ENCODE measurements at places on chromosomes 4 and X. TPM values are rescaled to one million over a fixed set of nuclear protein-coding genes. Genes with fewer than 3 reads are reported as not detected.

- peaks cover 10% of the 10 kb centered on the region for H3K4me1 ChIP-seq
- peak overlapping the region; percentile 76 for H3K27ac ChIP-seq
- no peaks in the 10 kb centered on the region for H3K36me3 ChIP-seq
- DNase-seq = no peak
- peaks cover 3% of the 10 kb centered on the region for H3K27me3 ChIP-seq
Measured at GRCh38 chr4:164538097-164538496, 215.8 kb upstream of the SMIM31 start.

DNA sequence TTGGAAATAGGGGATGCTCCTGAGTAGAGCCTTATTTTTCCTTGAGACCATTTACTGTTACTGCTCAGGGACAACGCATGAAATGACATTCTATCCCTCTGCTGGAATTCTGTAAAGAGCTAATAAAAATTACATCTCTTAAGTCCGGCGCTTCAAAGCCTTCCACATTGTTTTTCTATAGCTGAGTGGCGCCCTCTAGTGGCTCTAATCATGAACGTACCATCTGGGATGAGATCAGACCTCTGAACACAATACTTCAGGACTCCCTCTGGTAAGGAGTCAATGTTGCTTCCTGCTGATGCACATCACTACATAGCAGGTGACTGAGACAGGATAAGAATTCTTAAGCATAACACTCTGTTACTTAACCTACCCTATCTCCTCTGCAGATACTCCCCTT lies 6.0 kb downstream of the HMGN5 start:
- H3K36me3 ChIP-seq = no peaks in the 10 kb centered on the region
- no peaks in the 10 kb centered on the region for H3K27me3 ChIP-seq
- H3K4me1 ChIP-seq = no peaks in the 10 kb centered on the region
- H3K27ac ChIP-seq = no peak overlapping the region

DNA sequence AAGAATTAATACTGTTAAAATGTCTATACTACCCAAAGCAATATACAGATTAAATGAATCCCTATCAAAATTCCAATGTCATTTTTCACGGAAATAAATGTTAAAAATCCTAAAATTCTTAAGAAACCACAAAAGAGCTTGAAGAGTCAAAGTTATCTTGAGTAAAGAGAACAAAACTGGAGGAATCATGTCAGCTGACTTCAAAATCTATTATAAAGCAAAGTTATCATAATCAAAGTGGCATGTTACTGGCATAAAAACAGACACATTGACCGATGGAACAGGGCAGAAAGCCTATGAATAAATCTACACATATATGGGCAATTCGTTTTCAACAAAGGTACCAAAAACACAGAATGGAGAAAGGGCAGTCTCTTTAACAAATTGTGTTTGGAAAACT lies 579.0 kb downstream of the INPP4B start:
- DNase-seq = no peak
- H3K4me3 ChIP-seq = no peak overlapping the region
- H3K27ac ChIP-seq = no peak overlapping the region

- DNase-seq = no peak
- no peak overlapping the region for H3K4me3 ChIP-seq
- H3K4me1 ChIP-seq = no peaks in the 10 kb centered on the region
- H3K36me3 ChIP-seq = no peaks in the 10 kb centered on the region
- H3K27ac ChIP-seq = no peak overlapping the region
- no peaks in the 10 kb centered on the region for H3K27me3 ChIP-seq
Measured at GRCh38 chrX:74636749-74637314, 22.4 kb upstream of the RLIM start.

GRCh38 chrX:12657881-12658280 lies 133.3 kb upstream of the PRPS2 start:
- H3K27me3 ChIP-seq = no peaks in the 10 kb centered on the region
- H3K4me3 ChIP-seq = no peak overlapping the region
- no peak overlapping the region for H3K27ac ChIP-seq

DNA sequence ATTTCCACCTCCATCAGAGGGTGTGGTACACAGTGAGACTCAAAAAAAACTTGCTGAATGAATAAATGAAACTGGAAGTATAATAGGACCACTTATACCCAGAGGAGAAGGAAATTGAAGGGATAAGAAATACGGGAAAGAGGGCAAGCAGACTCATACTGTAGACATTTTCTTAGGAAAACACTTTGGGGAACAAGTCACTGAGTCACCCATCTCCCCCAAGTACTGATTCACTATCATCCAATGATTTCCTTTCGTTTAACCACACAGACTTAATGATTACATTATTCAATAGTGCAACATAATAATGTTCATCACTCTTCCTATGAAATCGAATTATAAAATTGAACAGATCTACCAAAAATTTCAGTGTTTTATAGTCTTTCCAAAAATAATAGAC lies 97.1 kb downstream of the LDB2 start:
- H3K36me3 ChIP-seq = peaks cover 3% of the 10 kb centered on the region
- peaks cover 3% of the 10 kb centered on the region for H3K27me3 ChIP-seq
- no peaks in the 10 kb centered on the region for H3K4me1 ChIP-seq

DNA sequence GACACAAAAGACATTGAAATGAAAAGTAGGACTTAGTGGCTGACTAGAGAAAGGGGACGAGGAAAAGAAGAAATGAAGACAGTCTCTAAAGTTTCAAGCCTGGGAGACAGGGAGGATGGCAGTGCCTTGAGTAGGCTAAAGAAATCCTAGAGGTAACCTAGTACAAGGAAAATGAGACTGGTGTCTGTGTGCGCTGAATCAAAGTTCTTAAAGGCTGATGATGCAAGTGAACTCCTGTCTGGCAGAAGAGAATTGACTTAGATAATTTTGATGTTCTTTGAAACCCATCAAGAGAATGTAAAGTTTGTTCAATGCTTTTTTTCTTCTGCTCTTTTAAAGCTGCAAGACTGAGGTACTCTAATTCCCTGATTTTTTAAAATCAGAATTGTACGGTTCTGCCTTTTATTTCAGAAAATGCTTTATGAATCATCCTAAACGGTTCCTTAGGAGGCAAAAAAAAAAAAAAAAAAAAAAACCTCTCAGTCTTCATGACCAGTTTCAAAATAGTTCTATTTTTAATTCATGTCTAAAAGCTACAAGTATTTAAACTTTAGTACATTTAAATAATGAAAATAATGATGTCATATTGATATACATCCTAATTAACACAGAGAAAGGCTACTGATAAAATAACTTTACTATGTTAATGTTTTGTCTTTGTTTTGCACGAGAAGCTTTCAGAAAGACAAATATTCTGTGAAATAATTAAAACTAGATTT lies 189.8 kb downstream of the PPP3CA start:
- no peaks in the 10 kb centered on the region for H3K27me3 ChIP-seq
- H3K27ac ChIP-seq = no peak overlapping the region
- H3K36me3 ChIP-seq = peaks cover 4% of the 10 kb centered on the region
- H3K4me3 ChIP-seq = no peak overlapping the region

- H3K27ac ChIP-seq = no peak overlapping the region
- no peak for DNase-seq
- H3K4me3 ChIP-seq = no peak overlapping the region
- H3K36me3 ChIP-seq = no peaks in the 10 kb centered on the region
- no peaks in the 10 kb centered on the region for H3K27me3 ChIP-seq
Measured at GRCh38 chrX:7515681-7516413, 327.1 kb upstream of the VCX start.

- peaks cover 18% of the 10 kb centered on the region for H3K36me3 ChIP-seq
- no peaks in the 10 kb centered on the region for H3K27me3 ChIP-seq
- H3K4me3 ChIP-seq = no peak overlapping the region
- no peak overlapping the region for H3K27ac ChIP-seq
- peaks cover 4% of the 10 kb centered on the region for H3K4me1 ChIP-seq
Measured at GRCh38 chr4:150315175-150315574, 236.9 kb downstream of the DCLK2 start.

GRCh38 chr4:3352941-3353594 lies 60.2 kb downstream of the RGS12 start:
- no peak overlapping the region for H3K27ac ChIP-seq
- H3K4me1 ChIP-seq = peaks cover 5% of the 10 kb centered on the region
- no peak for DNase-seq
- no peak overlapping the region for H3K4me3 ChIP-seq
- peaks cover 22% of the 10 kb centered on the region for H3K36me3 ChIP-seq
- no peaks in the 10 kb centered on the region for H3K27me3 ChIP-seq

GRCh38 chr4:189504220-189504619 lies 436.5 kb upstream of the FRG1 start:
- H3K27me3 ChIP-seq = no peaks in the 10 kb centered on the region
- DNase-seq = no peak
- H3K36me3 ChIP-seq = peaks cover 3% of the 10 kb centered on the region

DNA sequence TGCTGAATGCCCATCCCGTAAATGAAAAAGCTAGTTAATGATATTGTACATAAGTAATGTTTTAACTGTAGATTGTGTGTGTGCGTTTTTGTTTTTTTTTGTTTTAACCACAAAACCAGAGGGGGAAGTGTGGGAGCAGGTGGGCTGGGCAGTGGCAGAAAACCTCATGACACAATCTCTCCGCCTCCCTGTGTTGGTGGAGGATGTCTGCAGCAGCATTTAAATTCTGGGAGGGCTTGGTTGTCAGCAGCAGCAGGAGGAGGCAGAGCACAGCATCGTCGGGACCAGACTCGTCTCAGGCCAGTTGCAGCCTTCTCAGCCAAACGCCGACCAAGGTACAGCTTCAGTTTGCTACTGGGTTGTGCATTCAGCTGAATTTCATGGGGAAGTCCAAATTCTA lies at the start of gene SPP1:
SPP1 (plus strand) TSS at position 249 of the 400 bp plus-strand sequence. CDS start 1,182 bp downstream, outside the sequence.
- H3K27me3 ChIP-seq = peaks cover 9% of the 10 kb centered on the region
- no peak for DNase-seq
- no peaks in the 10 kb centered on the region for H3K36me3 ChIP-seq
- H3K4me1 ChIP-seq = peaks cover 15% of the 10 kb centered on the region
- H3K4me3 ChIP-seq = peak within 1 kb of the TSS; percentile 83

DNA sequence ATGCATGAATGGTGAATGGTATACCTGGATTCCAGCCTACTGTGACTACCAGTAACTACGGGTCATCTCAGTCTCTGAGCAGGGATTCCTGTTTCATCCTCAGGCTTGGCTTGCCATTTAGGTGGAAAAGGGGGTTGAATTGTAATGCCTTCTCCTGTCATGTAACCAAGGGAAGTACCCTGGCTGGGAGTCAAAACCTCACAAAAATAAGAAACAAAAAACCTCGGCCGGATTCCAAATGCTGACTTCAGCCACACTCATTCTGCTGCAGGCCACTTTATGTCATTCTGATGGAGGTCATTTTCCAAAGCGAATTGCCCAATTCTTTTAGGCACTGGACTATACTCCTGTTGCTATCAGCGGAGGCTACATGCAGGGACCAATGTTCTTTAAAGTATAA lies 324.7 kb downstream of the LDB2 start:
- DNase-seq = no peak
- H3K4me1 ChIP-seq = peaks cover 3% of the 10 kb centered on the region
- H3K27me3 ChIP-seq = no peaks in the 10 kb centered on the region
- H3K4me3 ChIP-seq = no peak overlapping the region
- H3K36me3 ChIP-seq = no peaks in the 10 kb centered on the region

GRCh38 chr4:110197529-110198042 lies 829 bp downstream of the ELOVL6 start:
- H3K4me3 ChIP-seq = peak overlapping the region; percentile 94
- H3K27ac ChIP-seq = peak overlapping the region; percentile 92
- H3K27me3 ChIP-seq = peaks cover 1% of the 10 kb centered on the region

GRCh38 chr4:135418353-135418752 lies 1216.8 kb upstream of the PABPC4L start:
- no peak overlapping the region for H3K4me3 ChIP-seq
- no peaks in the 10 kb centered on the region for H3K27me3 ChIP-seq
- no peak for DNase-seq
- no peak overlapping the region for H3K27ac ChIP-seq
- no peaks in the 10 kb centered on the region for H3K4me1 ChIP-seq
- no peaks in the 10 kb centered on the region for H3K36me3 ChIP-seq

DNA sequence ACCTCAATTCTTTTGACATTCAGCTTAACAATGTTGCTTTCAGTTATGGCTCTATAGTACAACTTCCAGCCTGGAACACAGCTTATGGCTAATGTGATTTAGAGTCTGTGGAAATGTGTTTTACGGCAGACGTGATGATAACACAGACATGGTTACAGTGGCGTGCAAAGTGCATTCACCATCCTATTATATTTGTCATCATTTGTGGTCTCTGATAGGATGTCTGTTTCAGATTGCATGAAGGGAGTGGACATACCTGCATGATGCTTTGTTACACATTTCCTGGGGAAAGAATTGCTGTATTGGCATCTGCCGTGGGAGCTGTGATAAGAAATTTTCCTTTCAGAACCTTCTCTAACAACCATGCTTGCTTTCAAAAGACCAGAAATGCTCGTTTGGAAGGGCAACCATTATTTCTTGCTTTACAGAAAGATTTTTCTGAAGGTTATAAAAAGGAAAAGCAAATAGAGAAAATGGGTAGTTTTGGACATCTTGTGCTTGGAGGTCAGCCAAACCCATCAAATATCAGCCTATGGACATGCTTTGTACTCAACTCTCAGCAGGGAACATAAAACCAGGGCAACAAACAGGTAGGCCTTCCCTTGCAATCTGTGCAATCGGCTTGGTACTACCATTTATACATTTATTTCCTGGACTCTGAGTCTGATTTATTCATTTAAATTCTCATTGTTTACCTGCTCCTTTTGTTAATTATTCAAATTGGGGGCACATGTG lies 273.9 kb downstream of the TLL1 start:
- H3K27ac ChIP-seq = no peak overlapping the region
- no peaks in the 10 kb centered on the region for H3K4me1 ChIP-seq
- no peak for DNase-seq
- H3K36me3 ChIP-seq = no peaks in the 10 kb centered on the region

GRCh38 chr4:84481077-84481859 lies 17.8 kb downstream of the NKX6-1 start:
- peaks cover 87% of the 10 kb centered on the region for H3K27me3 ChIP-seq
- H3K4me3 ChIP-seq = peak overlapping the region; percentile 72
- no peak overlapping the region for H3K27ac ChIP-seq
- peaks cover 4% of the 10 kb centered on the region for H3K4me1 ChIP-seq
- peaks cover 3% of the 10 kb centered on the region for H3K36me3 ChIP-seq

DNA sequence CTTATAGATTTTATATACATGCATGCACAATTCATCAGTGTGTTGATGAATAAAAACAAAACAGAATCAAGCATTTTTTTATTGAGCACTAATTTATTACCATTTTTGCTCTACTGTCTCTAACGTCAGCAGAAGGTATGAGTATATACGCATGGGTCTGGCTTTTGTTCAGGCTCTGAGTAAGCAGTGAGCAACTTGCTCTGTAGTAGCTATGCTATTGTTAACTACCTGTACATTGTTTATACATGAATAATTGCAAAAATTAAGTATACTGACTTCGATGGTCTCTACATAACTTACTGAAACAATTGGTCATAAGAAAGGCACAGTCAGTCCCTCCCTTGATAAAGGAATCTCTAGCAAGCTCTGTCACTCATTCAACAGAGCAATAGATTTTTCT lies 122.9 kb downstream of the RS1 start:
- DNase-seq = no peak
- H3K36me3 ChIP-seq = no peaks in the 10 kb centered on the region
- no peak overlapping the region for H3K27ac ChIP-seq
- H3K27me3 ChIP-seq = no peaks in the 10 kb centered on the region
- peaks cover 6% of the 10 kb centered on the region for H3K4me1 ChIP-seq
- no peak overlapping the region for H3K4me3 ChIP-seq

The RBMXL3 gene
- total RNA-seq = not detected

The RAB41 gene
- total RNA-seq = not detected

The ATP7A gene
- 11.1 TPM for total RNA-seq

The SH2D1A gene
- not detected for total RNA-seq

The HSD17B13 gene
- total RNA-seq = 0.12 TPM

The UGT2B15 gene
- 2.0 TPM for total RNA-seq

The ENOPH1 gene
- 35.6 TPM for total RNA-seq

The TEX13C gene
- total RNA-seq = not detected

The GDPD2 gene
- 4.0 TPM for total RNA-seq

The DUSP21 gene
- not detected for total RNA-seq

All from type B pancreatic cell (in vitro differentiated cells).